Activated CD4-positive, alpha-beta T cell treated with anti-CD3 and anti-CD28 coated beads, Interleukin-2, amount 10 ng/mL, durations not matched to agents 7 days and 5 days (primary cell): ENCODE measurements at places on chromosomes 4 and X. TPM values are rescaled to one million over a fixed set of nuclear protein-coding genes. Genes with fewer than 3 reads are reported as not detected.

DNA sequence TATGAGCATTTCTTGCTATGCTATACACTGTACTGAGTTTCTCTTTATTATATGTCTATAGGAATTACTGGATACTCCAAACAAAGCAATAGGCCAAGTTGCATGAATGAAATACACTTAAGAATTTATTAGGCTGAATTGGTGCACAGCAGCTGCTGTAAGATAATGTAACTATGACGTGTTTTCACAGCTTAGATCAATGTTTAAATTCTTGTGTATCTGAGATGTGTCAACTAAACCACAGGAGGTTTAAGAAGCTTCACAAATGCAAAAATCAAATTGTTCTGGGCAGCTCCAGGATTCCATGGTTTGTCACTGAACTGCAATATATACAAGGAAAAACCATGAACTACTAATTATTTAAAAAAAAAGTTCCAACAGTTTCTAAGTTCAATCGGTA lies 156.7 kb downstream of the MAPK10 start:
- no peak for DNase-seq

GRCh38 chr4:1250921-1251772 lies 2.2 kb upstream of the CTBP1 start:
- no peak for DNase-seq

GRCh38 chr4:83552083-83552482 lies 16.2 kb downstream of the GPAT3 start:
- no peak for DNase-seq

The XKRX gene
- 0.12 TPM for total RNA-seq
